NCI-H1436 treated with DMSO at 0.1 percent for 48 hours (cell line): ENCODE measurements at places on chromosomes 16 and 17.

GRCh38 chr17:58338841-58339754 is 10.5 kb upstream of the TSPOAP1 start:
- no peak for DNase-seq

- no peak for DNase-seq
These were observed 53.8 kb downstream of the PECAM1 start for GRCh38 chr17:64336760-64337413.

DNA sequence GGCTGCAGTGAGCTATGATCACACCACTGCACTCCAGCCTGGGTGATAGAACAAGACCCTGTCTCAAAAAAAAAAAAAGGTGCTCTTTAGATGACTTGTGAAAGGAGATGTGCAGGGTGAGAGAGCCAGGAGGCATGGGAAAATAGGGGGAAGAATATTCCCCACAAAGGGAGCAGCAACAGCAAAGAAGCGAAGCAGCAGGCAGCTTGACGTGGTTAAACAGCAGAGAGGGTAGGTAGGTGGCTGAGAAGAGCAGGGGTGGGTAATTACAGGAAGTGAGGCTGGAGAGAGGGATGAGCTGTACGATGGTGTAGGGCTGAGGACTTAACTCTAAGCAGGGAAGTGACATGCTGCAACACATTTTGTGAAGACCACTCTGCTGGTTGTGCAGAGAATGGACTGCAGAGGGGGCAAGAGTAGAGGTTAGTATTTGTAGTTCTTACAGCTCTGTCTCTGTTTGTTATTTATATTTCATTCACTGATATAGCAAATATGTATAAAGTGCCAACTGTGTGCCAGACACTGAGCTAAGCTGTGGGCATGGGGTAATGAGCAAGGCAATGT is 1.6 kb downstream of the HEATR3 start:
- no peak for DNase-seq

GRCh38 chr17:36095992-36096391 is 6.0 kb upstream of the CCL3 start:
- DNase-seq, result no peak

DNA sequence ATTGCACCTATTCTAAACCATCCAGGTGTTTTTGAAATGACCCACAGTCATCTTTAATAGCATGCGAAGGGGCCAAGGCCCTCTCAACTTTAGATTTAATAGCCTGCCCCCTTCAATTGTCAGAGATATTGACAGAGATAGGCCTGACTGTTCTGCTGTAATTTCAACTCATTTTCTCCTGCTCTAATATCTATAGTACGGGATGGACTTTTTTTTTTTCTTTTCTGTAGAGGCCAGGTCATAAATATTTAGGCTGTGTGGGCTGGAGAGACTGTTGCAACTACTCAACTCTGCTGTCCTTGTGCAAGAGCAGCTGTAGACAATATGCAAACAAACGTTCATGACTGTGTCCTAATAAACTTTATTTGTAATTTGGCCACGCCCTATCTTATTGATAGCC is 24.7 kb upstream of the KRT20 start:
- no peak for DNase-seq

DNA sequence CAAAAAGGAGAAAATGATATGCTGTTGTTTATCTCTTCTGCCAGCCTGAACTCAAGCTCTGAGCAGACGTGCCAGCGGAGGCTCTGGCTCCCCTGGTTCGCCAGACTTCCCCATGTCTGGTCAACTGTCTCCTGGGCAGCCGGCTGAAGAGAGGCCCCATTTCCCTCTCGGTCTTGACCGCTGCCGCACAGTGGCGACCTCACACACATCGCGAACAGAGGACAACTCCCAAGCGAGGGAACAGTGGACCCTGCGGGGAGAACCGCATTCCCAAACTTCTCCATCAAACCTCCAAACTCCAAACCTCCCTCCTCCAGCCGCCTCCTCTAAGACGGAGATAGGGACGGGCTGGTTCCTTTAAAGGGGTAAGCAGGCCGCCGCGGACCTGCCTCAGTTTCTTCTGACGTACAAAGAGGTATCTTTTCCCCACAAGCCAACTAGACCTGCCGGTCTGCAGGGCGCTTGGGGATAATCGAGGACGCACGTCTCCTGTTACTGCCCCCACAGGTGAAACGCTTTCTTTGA is 24.9 kb upstream of the RFFL start:
- DNase-seq, result no peak

DNA sequence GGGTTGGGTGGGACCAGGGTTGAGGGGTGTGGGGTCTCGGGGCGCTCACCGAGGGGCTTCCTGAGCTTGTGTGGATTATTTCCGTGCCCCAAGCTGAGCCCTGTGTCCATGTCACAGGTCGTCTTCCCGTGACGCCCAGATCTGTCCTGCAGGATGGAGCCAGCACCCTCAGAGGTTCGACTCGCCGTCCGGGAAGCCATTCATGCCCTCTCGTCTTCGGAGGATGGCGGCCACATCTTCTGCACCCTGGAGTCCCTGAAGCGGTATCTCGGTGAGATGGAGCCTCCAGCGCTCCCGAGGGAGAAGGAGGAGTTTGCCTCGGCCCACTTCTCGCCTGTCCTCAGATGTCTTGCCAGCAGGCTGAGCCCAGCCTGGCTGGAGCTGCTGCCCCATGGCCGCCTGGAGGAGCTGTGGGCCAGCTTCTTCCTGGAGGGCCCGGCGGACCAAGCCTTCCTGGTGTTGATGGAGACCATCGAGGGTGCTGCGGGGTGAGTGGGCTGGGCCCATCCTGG is 1.0 kb downstream of the TELO2 start:
- no peak for DNase-seq

- no peak for DNase-seq
These were observed 79.6 kb downstream of the TMEM132E start for GRCh38 chr17:34658811-34659560.

GRCh38 chr16:52404546-52404945 is 142.4 kb downstream of the TOX3 start:
- DNase-seq, result no peak

DNA sequence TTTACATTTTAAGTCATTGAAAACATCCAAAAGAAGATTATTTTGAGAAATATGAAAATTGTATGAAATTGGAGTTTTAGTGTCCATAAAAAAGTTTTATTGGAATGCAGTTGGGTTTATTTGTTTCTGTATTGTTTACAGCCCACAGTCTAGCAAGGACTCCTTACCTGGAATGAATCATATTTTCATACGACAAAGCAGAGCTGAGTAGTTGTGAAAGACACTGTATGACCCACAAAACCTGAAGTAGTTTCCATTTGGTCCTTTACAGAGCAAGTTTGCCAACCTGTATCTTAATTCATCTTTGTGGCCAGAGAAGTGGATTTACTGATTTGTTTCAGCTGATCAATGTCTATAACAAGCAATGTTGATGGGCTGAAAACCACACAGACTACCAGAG is 10.3 kb downstream of the CCL18 start:
- no peak for DNase-seq

GRCh38 chr17:79779084-79779529 is 1.2 kb downstream of the CBX2 start:
- DNase-seq, result no peak

DNA sequence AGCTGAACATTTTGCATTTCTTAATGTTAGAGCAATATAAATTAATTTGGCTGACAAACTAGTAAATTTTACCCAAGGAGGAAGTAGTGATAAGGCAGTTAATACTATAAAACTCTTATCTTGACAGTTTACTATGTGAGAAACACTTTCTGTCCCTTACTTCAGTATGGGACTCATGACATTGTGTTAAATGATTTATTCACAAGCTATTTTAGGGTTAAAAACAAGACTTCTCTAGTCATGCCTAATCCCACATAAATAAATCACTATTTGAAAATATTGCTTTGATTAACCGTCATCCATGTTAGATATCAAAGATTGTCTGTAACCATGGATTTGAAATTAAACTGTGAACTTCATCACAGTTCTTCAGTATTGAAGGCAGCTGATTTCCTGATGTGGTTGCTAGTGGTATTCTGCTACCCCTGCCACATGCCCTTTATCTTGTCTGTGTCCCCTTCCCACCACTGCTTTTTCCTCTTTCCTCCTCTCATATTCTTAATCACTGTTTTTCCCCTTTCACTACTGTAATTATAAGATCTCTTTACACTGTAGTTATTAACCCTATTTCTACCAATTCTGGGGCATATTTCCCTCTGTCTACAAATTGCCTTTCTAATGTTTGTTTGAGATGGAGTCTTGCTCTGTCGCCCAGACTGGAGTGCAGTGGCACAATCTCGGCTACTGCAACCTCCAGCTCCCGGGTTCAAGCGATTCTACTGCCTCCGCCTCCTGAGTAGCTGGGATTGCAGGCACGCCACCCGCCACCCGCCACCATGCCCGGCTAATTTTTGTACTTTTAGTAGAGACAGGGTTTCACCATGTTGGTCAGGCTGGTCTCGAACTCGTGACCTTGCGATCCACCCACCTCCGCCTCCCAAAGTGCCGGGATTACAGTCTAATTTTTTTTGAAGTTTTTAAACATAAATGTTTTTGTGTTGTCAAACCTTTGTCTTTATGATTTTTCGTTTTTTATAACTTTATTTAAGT is 95.6 kb downstream of the STXBP4 start:
- no peak for DNase-seq

- no peak for DNase-seq
These were observed 324.5 kb downstream of the SNX29 start for GRCh38 chr16:12300945-12301500.

- DNase-seq, result no peak
These were observed 32.3 kb downstream of the ZNF750 start for GRCh38 chr17:82807562-82807961.

GRCh38 chr16:54875443-54875842 is 55.2 kb upstream of the IRX5 start:
- no peak for DNase-seq

DNA sequence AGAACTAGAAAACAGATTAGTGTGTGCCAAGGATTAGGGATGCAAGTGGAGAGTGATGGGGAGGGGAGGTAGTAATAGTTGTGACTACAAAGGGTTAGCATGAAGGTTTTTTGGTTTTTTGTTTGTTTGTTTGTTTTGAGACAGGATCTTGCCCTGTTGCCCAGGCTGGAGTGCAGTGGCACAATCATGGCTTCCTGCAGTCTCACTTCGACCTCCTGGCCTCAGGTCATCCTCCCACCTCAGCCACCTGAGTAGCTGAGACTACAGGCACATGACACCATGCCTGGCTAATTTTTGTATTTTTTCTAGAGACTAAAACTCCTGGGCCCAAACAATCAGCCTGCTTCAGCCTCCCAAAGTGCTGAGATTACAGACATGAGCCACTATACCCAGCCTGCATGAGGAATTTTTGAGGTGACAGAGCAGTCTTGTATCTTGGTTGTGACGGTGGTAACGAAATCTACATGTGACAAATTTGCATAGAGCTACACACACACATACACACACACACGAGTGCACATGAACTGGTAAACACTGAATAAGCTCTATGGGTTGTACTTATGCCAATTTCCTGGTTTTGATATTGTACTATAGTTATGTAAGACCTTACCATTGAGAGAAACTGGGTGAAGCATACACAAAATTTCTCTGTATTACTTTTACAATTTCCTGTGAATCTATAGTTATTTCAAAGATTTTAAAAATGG is 59.6 kb upstream of the TOM1L1 start:
- DNase-seq, result no peak
